Muscle of back (tissue), 13 donors: ENCODE measurements at places on chromosomes 4 and X. TPM values are rescaled to one million over a fixed set of nuclear protein-coding genes. Genes with fewer than 3 reads are reported as not detected.

Gene GPR34
- polyA plus RNA-seq, result 9.0 TPM

Gene UGT2B11
- not detected for polyA plus RNA-seq

Gene TNIP3
- polyA plus RNA-seq, result 0.09 TPM

GRCh38 chr4:11397146-11397545 is 31.5 kb downstream of the HS3ST1 start:
- no peak for DNase-seq

DNA sequence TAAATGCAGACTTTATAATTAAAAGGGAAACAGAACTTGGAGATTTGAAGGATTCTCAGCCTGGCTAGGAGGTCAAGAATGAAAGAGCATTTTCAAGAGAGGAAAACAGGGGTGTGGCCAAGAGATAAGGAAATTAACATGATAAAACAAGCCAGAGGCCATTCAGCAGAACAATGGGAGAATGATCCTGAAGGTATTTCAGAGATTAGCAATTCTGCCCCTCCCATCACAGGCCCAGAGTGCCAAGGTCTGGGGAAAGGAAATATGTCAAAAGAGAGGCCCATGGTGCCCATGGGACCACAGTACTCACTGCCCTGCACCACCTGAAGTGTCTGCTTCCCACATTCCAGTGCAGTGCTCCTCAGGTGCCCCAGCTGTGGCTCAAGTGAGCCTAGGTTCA is 188.5 kb upstream of the STS start:
- no peak for DNase-seq

- DNase-seq, result no peak
Measured at GRCh38 chr4:100746141-100746739, 228.4 kb upstream of the EMCN start.

GRCh38 chr4:3638080-3638795 is 106.0 kb upstream of the LRPAP1 start:
- DNase-seq, result no peak

Gene ZBED1
- polyA plus RNA-seq, result 25.4 TPM

- DNase-seq, result no peak
Measured at GRCh38 chr4:172660251-172660650, 508.4 kb upstream of the GALNT7 start.

DNA sequence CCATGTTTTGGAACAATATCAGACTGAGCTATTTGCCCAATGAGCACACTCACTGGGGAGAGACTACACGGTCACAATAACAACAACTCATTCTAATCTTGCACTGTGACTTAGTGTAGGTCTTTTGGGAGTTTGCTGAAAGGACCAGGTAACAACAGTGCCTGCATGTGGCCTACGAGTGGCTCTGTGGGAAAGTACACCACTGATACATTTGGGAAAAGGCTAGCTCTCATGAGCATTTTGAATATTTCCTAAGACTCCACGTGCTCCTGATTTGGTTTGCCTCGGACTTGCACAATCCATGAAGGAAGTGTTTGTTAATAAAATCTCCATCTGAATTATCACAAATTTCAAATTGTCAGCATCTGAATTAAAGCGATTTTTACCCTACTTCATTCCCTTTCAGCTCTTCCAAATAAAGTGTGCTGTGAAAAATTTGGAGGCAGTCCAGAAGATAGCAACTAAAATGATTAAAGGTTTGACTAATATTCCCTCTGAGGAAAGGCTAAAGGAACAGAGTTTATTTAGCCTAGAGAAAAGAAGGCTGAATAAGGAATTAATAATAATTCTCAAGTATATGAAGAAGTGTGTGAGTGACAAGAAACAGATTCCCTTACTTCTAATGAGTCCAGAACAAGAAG is 406.4 kb downstream of the PPARGC1A start:
- peak; percentile 11 for DNase-seq

Gene HELT
- not detected for polyA plus RNA-seq

- no peak for DNase-seq
Measured at GRCh38 chr4:107654694-107655093, 65.3 kb downstream of the PAPSS1 start.

Gene AASDH
- polyA plus RNA-seq, result 9.7 TPM

- no peak for DNase-seq
Measured at GRCh38 chr4:157700898-157701694, 471.7 kb downstream of the GASK1B start.

Gene PABPC4L
- 14.1 TPM for polyA plus RNA-seq

Gene IBSP
- not detected for polyA plus RNA-seq

DNA sequence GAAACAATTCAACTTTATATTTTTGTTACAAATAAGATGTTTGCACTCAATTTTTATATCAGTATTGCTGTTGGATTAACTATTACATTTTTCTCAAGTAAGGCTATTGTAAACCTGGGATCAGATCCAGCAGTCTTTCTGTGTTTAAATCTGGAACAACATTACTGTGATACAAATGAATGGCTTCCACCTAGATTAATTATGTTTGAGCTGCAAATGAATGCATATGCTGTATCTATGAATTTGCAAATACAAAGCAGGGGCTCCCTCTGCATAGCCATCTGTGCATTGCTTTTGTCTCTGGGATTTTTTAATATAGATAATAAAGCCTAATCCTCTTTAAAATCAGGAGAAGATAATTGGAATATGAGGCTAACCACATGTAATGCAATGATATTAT is 69.8 kb upstream of the NEIL3 start:
- DNase-seq, result no peak

Gene NLGN4X
- polyA plus RNA-seq, result 2.4 TPM

DNA sequence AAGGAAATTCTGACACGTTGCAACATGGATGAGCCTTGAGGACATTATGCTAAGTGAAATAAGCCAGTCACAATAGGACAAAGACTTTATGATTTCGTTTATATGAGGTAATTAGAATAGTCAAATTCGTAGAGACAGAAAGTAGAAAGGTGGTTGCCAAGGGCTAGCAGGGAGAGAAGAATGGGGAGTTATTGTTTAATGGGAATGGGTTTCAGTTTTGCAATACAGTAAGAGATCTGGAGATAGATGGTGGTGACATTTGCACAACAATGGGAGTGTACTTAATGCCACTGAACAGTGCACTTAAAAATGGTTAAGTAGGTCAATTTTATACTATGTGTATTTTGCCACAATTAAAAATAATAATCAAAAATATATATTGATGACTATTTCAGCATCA is 43.4 kb upstream of the TMEM154 start:
- no peak for DNase-seq

DNA sequence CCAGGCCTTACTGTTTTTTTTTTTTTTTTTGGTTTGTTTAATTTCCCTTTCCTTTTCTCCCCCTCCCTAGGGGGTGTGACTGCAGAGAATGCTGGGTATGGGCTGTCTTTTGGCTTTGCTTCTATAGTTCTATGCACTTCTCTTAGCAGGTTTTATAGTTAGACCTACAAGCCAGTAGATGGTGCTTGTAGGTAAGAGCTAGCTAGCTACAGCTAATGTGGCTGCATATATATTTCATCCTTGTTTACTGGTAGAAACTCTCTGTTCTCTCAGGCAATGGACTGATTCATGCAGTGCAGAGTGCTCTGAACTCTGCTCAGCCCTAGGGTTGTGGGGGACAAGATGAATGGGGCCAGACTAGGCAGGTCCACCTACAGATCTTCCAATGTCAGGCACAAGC is 246.4 kb downstream of the SH2D1A start:
- DNase-seq, result no peak

GRCh38 chr4:112889619-112890527 is 159.6 kb upstream of the ANK2 start:
- peak; percentile 89 for DNase-seq

- no peak for DNase-seq
Measured at GRCh38 chr4:108649863-108650211, 562 bp upstream of the OSTC start.

DNA sequence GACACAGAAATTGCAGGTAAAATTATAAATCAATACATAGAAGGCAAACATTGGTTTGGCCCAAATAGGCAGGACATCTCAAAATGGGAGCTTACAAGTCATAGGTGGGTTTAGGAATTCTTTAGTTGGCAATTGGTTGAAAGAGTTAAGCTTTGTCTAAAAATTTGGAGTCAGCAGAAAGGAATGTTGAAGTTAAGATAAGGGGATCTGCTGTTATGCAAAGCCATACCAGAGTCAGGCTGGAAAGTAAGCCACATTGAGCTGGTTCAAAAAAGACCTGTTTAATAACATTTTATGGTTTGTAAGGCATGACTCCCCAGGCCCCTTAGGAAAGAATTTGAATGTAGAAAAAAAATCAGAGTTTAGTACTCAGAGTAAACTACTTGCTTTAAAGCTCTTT is 92.6 kb downstream of the IL13RA2 start:
- DNase-seq, result peak; percentile 0

Gene SYNPO2
- 125 TPM for polyA plus RNA-seq

GRCh38 chr4:164700471-164700870 is 53.5 kb upstream of the SMIM31 start:
- DNase-seq, result no peak

- DNase-seq, result no peak
Measured at GRCh38 chr4:24917076-24917856, 4.4 kb upstream of the CCDC149 start.

GRCh38 chr4:57074744-57075143 is 35.4 kb downstream of the IGFBP7 start:
- no peak for DNase-seq

Gene PPEF2
- polyA plus RNA-seq, result not detected

Gene RENBP
- 3.9 TPM for polyA plus RNA-seq

Gene SPANXD
- not detected for polyA plus RNA-seq

GRCh38 chr4:186840222-186840701 is 116.6 kb upstream of the FAT1 start:
- DNase-seq, result no peak

Gene ADH1A
- polyA plus RNA-seq, result 0.75 TPM

Gene HTN1
- polyA plus RNA-seq, result not detected

Gene AFP
- 0.59 TPM for polyA plus RNA-seq

GRCh38 chr4:83109480-83110222 is 4.9 kb downstream of the PLAC8 start:
- DNase-seq, result peak; percentile 9

- no peak for DNase-seq
Measured at GRCh38 chr4:17126321-17126966, 228.0 kb upstream of the LDB2 start.

GRCh38 chrX:118538386-118538785 is 42.8 kb downstream of the DOCK11 start:
- DNase-seq, result no peak

DNA sequence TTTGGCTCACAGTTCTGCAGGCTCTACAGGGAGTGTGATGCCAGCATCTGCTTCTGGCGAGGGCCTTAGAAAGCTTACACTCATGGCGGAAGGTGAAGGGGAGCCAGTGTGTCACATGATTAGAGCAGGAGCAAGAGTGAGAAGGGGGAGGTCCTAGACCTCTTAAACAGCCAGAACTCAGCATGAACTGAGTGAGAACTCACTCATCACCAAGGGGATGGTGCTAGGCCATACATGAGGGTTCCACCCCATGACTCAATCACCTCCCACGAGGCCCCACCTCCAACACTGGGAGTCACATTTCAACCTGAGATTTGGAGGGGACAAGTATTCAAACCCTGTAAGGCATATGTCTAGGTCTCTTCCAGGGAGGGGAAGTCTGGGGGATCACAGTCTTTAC is 33.4 kb downstream of the SPRY1 start:
- DNase-seq, result no peak

DNA sequence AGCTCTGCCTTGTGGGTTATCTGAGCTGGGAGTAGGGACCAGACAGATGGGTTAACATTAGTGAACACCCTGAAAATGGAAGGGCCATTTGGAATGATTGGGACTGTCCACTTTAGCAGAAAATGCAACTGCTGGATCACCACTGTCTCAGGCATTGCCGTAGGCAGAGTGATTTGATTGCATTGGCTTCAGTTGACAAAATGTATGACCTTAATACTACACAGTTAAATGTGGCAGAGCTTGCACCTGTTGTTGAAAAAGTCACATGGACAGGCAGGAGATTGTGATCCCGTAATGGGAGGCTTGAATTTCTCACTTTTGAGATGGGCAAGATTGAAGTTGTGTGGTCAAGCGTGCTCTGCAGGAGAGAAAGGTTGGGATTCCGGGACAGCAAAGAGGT is 166.5 kb upstream of the PUDP start:
- DNase-seq, result no peak

- no peak for DNase-seq
Measured at GRCh38 chrX:80486299-80486698, 66.1 kb downstream of the TENT5D start.

DNA sequence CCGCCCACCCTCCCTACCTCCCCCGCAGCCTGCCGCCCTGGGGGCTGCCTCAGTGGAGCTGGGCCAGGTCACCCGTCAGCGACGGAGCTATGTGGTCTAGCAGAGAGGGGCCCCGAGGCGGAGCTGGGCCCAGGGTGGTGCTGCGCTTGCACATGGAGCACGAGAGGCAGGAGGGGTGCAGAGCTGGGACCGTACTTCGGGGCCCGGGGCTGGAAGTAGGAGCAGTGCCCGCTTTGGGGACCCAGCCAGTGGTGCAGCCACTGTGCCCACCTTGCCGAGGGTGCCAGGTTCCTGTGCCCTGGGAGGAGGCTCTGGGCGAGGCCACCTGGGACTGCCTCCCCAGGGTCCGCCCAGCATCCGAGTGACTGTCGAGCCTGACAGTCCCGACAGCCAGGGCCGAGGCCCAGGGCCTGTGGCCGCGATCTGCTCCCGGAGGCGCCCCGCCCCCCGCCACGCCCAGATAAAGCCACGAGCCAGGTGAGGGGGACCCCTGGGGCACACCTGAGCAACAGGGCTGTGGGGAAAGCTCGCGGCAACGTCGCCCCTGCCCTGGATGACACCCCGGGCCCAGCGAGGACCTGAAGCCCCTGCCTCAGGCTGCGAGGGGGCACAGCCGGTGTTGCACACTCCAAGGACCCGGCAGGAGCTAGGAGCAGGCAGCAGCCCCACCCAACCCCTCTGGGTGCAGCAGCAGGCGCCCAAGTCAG is 117.5 kb downstream of the DNAAF6 start:
- no peak for DNase-seq

Gene FRG2
- not detected for polyA plus RNA-seq

Gene SRPX2
- polyA plus RNA-seq, result 38.2 TPM

GRCh38 chr4:37322122-37322521 is 77.6 kb downstream of the NWD2 start:
- no peak for DNase-seq

- DNase-seq, result no peak
Measured at GRCh38 chr4:2671267-2671895, 84.8 kb downstream of the TNIP2 start.

GRCh38 chr4:99161373-99162099 is 17.4 kb upstream of the ADH4 start:
- DNase-seq, result no peak

DNA sequence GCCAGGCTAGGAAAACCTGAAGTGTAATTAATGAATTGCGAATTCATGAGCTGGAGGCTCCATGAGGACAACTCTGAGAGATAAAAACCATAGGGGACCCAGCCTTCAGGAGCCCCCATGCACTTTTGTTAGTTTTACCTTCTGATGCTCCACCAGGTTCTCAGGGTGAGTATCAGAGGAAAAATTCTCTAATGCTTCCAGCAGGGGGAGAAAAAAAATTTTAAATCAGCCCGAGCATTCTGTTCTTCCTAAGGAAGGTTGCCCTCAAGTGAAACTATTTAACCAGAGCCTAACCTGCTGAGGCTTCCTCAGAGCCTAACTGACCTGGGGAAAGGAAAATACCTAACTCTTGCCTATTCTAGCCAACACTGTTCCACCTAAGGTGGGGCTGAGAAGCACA is 552.6 kb downstream of the PPARGC1A start:
- no peak for DNase-seq

- no peak for DNase-seq
Measured at GRCh38 chrX:152202886-152203285, 64.5 kb upstream of the MAGEA10 start.
